ENCODE measurements at places on chromosomes 11 and 22.
A peak's percentile ranks its signal among the peaks of the same experiment; 100 is the strongest.

GRCh38 chr22:48953830-48954229, 873.8 kb downstream of the BRD1 start:
- DNase-seq, result no peak

- peak; percentile 68 for DNase-seq
Observed at GRCh38 chr11:114762408-114762807, 84.1 kb downstream of the NXPE2 start.

DNA sequence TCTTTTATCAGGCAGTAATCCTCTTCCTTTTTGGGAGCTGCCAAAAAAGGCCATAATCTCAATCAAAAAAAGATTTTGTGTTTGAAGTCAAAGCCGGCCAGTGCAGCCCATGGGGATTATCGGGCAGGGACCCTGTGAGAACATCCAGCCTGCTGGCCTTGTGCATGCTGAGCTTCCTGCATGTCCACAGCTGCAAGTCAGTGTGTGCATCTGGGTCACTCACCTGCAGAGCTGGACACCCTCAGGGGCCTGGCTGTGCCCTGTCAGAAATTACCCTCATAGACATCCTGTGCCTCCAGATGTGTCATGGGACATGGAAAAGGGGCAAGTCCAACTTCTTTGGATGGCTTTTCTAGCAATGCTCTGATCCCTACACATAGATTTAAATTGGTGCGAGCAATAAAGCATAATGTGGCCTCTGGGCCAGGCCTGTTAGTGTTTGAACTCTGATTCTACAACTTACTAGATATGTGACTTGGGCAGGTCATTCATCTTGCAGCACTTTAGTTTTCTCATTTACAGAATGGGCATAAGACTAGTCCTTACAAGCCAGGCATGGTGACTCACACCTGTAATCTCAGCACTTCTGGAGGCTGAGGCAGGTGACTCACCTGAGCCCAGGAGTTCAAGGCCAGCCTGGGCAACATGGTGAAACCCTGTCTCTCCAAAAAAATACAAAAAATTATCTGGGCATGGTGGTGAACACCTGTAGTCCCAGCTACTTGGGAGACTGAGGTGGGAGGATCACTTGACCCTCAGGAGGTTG, 81.6 kb upstream of the LARGE1 start:
- DNase-seq, result no peak

DNA sequence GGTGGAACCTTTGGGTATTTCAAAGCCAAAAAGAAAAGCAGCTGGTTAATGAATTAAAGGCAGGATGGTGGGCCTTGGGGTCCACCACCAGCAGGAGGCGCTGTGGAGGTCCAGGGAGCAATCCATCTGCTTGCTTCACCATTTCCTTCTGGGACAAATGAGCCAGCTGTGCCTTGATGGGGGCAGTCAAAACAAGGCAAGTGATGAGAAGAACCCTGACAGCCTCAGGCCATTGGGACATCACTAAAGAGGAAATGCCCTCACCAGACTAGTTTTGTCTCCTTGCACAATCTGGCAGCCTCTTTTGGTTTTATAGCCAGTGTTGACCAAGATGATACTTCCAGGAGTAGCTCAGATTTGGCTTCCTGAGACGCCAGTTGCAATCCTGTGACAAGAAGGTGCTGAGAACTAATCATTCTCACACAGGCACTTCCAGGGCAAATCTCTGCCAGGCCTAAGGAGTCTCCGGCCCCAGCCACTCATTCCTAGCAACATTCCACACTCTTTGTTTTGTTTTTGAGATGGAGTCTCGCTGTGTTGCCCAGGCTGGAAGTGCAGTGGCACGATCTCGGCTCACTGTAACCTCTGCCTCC, 38.2 kb upstream of the WEE1 start:
- DNase-seq, result peak; percentile 79

DNA sequence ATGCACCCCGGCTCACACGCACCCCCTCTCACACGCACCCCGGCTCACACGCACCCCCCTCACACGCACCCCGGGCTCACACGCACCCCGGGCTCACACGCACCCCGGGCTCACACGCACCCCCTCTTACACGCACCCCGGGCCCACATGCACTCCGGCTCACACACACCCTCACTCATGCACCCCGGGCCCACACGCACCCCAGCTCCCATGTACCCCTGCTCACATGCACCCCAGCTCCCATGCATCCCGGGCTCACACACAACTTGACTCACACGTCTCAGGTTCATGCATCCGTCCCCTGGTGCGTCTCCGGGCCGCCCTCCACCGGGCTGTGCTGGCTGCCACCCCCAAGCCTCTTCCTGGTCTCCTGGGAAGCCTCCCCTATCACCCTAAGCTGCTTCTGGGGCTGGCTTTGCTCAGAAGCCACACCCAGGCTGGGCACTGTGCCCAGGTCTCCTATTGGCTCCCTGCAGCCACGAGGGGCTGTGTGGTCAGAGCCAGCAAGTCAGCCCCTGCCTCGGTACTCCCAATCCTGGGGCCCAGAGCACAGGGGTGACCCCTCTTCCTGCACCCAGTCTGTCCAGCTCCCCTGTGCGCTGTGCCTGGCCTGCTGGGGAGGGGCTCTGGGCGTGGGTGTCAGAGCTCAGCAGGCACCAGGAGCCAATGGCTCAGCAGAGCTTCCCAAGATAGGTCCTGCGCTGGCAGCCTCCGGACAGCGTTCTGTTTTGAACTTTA, 16.9 kb downstream of the TSPAN4 start:
- peak; percentile 75 for DNase-seq

DNA sequence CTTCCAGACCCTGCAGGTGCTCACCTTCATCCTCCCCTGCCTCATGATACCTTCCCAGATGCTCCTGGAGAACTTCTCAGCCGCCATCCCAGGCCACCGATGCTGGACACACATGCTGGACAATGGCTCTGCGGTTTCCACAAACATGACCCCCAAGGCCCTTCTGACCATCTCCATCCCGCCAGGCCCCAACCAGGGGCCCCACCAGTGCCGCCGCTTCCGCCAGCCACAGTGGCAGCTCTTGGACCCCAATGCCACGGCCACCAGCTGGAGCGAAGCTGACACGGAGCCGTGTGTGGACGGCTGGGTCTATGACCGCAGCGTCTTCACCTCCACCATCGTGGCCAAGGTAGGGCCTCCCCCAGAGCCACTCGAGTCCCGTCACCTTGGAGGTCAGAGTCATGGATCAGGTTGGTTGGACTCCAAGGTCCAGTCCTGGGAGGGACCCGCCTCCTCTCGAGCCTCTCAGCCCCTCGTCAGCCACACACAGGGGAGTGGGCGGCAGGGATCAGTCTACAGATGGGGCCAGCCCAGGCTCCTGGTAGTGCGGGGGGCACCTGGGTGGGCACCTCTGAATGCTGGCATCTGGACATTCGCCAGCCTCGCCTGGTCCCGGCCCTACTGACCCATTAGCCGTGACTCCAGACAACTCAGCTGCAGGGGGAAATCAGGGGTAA, 34.8 kb upstream of the SLC22A12 start:
- DNase-seq, result no peak

GRCh38 chr11:118265954-118266353, 1.9 kb upstream of the MPZL2 start:
- no peak for DNase-seq

DNA sequence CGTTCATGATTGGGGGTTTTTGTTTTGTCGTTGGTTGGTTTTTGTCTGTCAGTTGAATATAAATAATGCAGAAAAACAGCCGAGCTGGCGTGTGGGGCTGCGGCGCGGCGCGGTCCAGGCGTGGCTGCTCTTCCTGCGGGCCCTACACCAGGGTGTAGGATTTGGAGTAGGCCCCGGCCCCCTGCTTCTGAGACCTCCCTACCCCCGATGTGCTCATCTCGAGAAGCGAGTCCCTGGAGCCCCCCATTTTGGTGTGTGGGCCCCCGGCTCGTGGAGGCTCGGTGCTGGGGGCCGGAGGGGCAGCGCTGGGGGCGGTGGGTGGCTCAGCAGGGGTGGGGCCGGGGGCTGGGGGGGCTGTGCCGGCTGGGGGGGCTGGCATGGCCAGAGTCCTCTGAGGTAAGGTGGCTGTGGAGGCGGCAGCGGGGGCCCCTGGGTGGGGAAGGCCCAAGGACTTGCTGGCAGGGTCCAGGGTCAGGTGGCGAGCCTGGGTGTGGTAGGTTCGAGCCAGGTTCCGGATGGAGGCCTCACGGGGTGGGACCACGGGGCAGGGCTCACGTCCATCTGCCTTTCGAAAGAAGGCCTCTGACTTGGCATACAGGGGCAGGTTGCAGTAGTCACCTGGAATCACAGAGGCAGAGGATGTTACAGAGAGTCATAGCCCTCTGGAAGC, 100.7 kb downstream of the CEP164 start:
- no peak for DNase-seq

DNA sequence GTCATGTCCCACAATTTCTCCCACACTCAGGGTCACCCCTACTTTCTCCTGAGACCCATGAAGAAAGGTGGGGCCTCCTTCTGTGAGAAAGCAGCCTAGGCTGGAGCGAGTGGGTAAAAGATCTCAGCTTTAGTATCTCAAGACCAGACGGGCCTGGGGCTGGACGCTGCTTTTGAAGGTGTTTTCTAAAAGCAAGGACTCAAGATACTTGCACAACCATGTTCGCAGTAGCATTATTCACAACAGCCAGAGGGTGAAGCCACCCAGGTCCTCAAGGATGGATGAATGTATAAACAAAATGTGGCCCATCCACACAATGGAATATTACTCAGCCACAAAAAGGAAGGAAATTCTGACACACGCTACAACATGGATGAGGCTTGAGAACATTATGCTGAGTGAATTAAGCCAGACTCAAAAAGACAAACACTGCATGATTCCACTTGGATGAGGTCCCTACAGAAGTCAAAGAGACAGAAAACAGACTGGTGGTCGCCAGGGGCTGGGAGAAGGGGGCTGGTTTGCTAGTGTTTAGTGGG, 10.6 kb downstream of the SHANK2 start:
- DNase-seq, result no peak

GRCh38 chr11:1295591-1295990, 13.8 kb downstream of the TOLLIP start:
- DNase-seq, result no peak

DNA sequence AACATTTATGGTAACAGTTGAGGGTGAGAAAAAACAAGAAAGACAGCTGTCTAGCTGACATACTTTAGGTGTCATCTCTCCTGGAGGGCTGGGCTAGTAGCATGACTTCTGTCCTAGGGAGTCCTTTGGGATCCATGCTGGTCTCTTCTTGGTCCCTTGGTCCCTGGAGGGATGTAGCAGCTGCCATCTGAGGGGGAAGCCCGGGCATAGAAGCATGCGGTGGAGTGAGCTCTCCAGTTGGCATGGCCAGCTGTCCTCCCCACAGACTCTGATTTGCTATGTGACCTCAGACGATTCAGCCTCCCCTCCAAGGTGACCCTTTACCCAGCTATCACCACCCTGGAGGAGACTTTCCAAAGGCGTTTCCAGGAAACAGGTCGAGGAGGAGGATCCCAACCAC, 28.7 kb downstream of the POU2F3 start:
- DNase-seq, result no peak

- DNase-seq, result no peak
Observed at GRCh38 chr11:28965819-28966218, 857.6 kb downstream of the METTL15 start.

DNA sequence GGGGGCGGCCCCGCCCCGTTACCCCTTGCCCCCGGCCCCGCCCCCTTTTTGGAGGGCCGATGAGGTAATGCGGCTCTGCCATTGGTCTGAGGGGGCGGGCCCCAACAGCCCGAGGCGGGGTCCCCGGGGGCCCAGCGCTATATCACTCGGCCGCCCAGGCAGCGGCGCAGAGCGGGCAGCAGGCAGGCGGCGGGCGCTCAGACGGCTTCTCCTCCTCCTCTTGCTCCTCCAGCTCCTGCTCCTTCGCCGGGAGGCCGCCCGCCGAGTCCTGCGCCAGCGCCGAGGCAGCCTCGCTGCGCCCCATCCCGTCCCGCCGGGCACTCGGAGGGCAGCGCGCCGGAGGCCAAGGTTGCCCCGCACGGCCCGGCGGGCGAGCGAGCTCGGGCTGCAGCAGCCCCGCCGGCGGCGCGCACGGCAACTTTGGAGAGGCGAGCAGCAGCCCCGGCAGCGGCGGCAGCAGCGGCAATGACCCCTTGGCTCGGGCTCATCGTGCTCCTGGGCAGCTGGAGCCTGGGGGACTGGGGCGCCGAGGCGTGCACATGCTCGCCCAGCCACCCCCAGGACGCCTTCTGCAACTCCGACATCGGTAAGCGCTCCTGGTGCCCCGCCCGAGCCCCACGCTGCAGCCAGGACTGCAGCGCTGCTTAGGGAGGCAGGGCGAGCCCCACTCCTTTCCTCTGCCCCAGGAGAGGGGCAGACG, at the start of gene TIMP3:
Gene TIMP3, plus strand, starts transcription at position 169 of the 700 bp plus-strand sequence. Its CDS starts 297 bp downstream, at position 466.
- peak; percentile 81 for DNase-seq

DNA sequence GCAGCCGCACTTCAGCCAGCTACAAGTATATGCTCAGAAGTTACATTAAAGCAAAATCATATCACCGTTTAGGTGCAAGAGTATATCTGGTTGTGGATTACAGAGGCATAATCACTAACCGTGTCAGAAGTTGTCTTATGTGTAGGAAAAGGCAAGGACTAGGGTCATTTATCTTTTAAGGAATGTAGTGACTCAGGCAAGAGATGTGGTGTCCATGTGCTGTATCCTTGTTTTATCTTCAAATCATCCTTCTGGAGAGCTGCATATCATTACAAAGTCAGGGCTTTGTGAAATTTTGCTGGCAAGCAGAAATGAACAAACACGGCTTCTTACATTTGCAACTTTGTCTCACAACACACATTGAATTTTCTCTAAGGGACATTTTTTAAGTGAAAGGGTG, 12.7 kb upstream of the CHORDC1 start:
- DNase-seq, result no peak

GRCh38 chr11:11338304-11338703, 14.7 kb downstream of the CSNK2A3 start:
- DNase-seq, result no peak

GRCh38 chr11:37109286-37109585, 511.2 kb upstream of the RAG2 start:
- no peak for DNase-seq

DNA sequence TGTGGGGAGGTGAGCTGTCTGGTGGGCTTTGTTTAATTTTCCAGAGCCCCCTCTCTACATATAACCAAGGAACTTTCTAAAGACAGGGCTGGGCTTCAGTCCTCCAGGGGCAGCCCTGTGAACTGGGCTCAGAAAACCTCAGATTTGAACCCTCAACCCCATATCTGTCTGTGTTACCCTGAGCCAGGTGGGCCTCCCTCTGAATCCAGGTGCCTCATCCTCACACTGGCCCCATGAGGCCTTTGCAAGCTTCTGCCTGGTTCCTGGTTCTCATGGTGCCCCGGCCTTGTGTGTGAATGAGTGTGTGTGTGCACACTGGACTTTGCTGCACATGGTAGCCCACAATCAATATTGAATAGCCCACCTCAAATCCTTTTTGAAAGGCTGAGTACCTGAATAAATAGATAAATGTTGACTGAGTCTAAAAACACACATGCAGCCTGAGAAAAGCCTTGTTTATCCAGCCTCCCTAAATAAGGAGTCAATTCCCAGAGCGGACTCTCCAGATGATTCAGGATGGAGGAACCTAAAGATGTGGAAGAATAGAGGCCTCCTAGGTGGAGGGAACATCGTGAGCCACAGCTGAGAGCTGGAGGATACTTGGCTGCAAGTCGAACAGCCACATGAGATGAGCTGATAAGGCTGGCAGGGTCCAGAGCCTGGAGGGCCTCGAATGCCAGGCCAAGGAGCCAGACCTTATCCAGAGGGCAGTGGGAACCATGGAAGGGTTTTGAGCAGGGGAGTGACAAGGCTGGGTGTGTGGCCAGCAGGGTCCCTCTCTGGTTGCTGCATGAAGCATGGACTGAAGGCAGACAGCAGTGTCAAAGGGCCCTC, 28.1 kb upstream of the P2RY2 start:
- DNase-seq, result no peak

Data from Daoy (cell line).